ENCODE measurements at places on chromosomes 7 and 10.

DNA sequence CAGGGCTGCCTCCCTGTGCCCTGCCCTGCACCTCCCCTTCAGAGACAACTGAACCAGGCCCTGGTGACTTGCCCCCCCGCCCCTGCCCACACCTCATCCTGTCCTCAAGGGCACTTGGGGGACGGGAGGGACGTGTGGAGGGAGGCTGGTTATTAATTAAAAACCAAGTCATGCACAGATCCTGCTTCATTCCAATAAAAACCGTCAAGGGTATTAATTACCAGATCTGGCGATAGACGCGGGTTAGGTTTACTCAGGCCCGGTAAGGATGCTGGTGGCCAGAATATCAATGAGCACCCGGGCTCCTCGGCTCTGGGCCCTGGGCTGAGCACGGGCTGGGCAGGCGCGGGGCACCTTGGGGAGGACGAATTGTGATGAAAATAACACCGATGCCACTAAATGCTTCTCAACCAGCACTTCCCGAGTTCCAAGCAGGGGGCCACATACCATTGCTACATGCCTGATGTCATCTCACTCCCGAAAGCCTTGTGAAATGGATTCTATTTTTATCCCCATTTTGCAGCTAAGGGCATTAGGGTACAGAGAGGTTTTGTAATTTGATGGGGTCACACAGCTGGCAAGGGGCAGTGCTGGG lies 24.5 kb upstream of the GTF2IRD1 start:
- H3K27ac ChIP-seq = no peak overlapping the region
- DNase-seq = peak; percentile 75
- H3K4me1 ChIP-seq = peaks cover 8% of the 10 kb centered on the region
- no peaks in the 10 kb centered on the region for H3K27me3 ChIP-seq

DNA sequence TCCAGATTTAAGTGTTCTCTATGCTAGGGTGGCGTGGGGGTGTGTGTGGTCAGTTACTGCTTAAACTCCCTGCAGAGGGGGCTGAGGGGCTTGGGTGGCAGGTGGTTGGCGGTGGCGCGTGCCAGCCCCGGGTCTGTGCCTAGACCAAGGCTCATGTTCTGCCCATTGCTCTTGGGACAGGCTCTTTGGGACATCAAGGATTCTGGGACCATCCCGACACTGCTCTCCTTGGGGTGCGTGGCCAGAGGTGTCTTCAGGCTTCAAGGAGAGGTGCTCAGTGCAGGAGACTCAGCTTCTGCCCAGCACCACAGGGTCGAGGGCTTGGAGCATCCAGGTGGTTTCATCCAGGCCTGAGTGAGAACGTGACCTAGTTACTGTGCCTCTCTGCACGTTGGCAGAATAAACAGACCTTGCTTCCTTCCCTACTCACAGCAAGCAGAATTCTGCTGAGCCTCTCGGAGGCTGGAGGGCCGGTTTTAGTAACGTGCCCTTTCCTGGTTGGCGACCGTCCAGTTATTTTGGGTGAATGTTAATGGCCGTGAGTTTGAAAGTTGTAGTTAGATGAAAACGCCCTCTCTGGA lies 39.9 kb downstream of the CAMK1D start:
- no peaks in the 10 kb centered on the region for H3K4me1 ChIP-seq
- H3K27me3 ChIP-seq = 0 out of 2 replicates have a peak, but pooled peaks cover 4% of the 10 kb centered on the region
- H3K4me3 ChIP-seq = no peak overlapping the region
- no peak for DNase-seq

DNA sequence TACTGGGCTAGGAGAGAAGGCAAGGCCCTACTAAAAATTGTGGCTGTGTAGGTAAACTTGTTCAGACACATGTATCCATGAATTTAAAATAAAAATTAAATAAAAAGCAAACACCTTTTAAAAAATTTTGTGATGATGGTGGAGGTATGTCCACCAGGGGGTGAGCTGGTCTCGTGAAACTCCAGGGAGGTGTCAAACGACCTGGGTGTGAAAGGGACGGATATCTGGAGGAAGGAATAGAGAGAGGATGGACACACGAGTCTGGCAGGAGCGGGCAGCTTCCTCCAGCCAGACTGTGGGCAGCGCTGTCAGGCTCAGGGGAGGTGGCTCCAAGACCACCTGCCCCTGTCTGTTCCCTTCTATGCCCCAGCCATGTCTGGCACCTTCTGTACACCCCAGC lies 34.8 kb upstream of the DMBT1 start:
- H3K36me3 ChIP-seq = no peaks in the 10 kb centered on the region
- H3K27ac ChIP-seq = no peak overlapping the region
- 0 out of 2 replicates have a peak, but pooled peaks cover 2% of the 10 kb centered on the region for H3K4me1 ChIP-seq
- no peak for DNase-seq
- H3K4me3 ChIP-seq = no peak overlapping the region
- peaks cover 11% of the 10 kb centered on the region for H3K27me3 ChIP-seq

- no peaks in the 10 kb centered on the region for H3K36me3 ChIP-seq
- H3K27ac ChIP-seq = no peak overlapping the region
- DNase-seq = no peak
- no peak overlapping the region for H3K4me3 ChIP-seq
- no peaks in the 10 kb centered on the region for H3K27me3 ChIP-seq
Measured at GRCh38 chr7:78683566-78683965, 769.9 kb downstream of the MAGI2 start.

DNA sequence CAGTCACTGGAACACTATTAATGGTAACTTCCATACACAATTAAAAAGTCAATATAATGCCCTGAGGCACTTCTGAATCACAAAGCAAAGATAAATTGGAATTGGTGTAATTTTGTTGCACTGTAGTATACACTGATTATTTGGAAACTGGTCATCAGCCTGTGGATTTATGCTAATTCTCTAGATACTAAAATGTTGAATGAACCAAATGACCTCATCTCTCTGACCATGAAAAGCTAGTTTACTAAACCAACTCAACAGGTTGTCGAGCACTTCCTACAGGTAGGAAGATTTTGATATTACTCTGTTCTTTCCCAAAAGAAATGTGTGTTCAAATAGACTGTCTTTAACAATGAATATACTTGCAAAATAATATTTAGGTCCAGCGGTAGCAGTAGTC lies 5.3 kb downstream of the NRP1 start:
- no peak overlapping the region for H3K4me3 ChIP-seq
- peaks cover 4% of the 10 kb centered on the region for H3K36me3 ChIP-seq
- peaks cover 9% of the 10 kb centered on the region for H3K4me1 ChIP-seq
- no peaks in the 10 kb centered on the region for H3K27me3 ChIP-seq

DNA sequence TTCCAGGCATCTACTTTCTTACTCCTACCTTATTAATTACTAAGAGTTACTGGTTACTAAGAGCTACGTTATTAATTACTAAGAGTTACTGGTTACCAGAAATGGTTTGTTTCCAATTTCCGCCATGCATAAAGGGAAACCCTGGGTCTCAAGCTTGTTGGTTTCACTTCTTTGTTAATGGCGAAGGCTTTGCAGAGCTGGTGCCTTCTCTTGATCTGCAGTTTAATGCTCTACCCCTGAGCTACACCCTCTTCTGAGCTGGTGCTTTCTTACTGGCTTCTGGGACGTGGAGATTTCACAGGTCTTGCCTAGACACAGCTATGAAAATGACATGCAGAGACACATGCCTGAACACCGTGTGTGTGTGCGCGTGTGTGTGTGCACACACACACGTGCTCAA lies 560 bp downstream of the CPA4 start:
- H3K36me3 ChIP-seq = no peaks in the 10 kb centered on the region
- H3K27me3 ChIP-seq = no peaks in the 10 kb centered on the region
- DNase-seq = no peak
- peak overlapping the region; percentile 53 for H3K27ac ChIP-seq
- no peak overlapping the region for H3K4me3 ChIP-seq
- peaks cover 14% of the 10 kb centered on the region for H3K4me1 ChIP-seq

DNA sequence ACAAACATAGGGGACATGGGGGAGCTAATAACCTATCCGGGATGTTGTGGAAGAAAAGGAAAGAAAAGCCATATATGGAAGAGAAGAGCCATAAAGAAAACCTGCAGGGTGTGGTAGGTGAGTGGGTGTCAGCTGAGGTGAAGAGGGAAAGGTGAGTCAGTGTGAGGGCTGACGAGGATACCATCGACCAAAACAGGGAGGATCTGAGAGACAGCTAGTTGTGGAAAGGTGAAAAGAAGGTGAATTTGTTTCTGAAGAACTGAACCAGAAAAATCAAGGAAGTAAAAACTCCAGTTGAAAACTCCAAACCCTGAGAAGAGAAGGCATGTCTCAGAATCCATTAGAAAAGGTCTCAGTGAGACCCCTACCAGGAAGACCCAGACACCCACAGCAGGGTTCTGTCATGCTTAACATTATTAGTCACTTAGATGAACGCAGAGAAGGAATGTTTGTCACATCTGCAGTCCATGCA lies 4.1 kb downstream of the BLNK start:
- H3K36me3 ChIP-seq = no peaks in the 10 kb centered on the region
- H3K4me3 ChIP-seq = no peak overlapping the region
- DNase-seq = no peak
- H3K4me1 ChIP-seq = no peaks in the 10 kb centered on the region
- H3K27me3 ChIP-seq = no peaks in the 10 kb centered on the region

DNA sequence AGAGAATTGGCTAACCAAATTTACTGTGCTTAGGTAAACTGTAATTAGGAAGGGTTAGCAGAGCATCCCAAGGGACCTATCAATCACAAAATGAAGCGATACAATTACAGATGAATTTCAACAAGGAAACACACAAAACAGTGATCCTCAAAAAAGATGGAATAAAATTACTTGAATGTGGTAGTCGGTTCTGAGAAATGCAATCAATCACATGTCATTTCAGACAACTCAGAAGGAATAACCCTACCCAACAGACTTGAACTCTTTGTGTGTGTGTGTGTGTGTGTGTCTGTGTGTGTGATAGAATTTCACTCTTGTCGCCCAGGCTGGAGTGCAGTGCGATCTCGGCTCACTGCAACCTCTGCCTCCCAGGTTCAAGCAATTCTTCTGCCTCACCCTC lies 43.5 kb downstream of the ST8SIA6 start:
- no peak for DNase-seq
- H3K36me3 ChIP-seq = no peaks in the 10 kb centered on the region
- H3K27ac ChIP-seq = no peak overlapping the region
- no peak overlapping the region for H3K4me3 ChIP-seq
- H3K4me1 ChIP-seq = no peaks in the 10 kb centered on the region

- DNase-seq = no peak
- no peak overlapping the region for H3K27ac ChIP-seq
- no peaks in the 10 kb centered on the region for H3K4me1 ChIP-seq
- no peak overlapping the region for H3K4me3 ChIP-seq
Measured at GRCh38 chr10:12319076-12319475, 30.3 kb upstream of the CAMK1D start.

DNA sequence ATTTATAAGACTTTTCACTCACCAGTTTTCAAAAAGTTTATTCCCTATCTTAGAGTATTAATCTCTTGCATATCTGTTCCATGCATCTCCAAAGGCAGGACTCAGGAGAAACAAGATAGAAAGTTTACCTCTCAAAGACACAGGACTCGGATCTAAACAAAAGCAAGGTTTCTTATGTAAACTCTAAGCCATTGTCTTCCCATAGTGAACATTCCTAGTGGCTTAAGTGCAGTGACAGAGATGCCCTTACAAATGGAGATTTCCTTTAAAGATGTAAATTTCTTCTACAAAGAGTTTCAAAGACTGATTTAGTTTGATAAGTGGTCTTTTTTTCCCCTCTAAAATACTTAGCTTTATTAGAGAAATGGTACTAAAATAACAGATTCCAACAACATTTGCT lies 209.8 kb downstream of the ACTR3B start:
- H3K4me3 ChIP-seq = no peak overlapping the region
- DNase-seq = no peak
- no peaks in the 10 kb centered on the region for H3K4me1 ChIP-seq

DNA sequence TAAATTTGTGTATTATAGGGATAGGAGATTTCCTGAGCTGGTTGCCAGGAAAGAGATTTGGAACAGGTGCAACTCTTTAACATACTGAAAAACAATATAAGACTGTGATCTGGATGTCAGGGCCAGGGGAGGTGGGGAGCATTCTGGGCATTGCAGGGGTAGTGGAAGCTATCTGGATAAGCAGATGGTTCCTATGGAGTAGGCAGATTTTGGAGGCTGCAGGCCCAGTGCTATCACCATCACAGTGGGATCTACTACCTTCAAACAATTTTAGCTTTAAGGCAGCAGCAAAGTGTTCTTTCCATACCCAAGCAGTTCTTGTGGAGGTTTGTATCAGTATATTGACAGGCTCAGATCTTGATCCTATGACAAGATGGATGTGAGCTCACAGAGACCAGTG lies 71.1 kb downstream of the ADAM22 start:
- no peak overlapping the region for H3K4me3 ChIP-seq
- H3K27me3 ChIP-seq = no peaks in the 10 kb centered on the region
- no peaks in the 10 kb centered on the region for H3K4me1 ChIP-seq
- H3K36me3 ChIP-seq = no peaks in the 10 kb centered on the region
- H3K27ac ChIP-seq = no peak overlapping the region

GRCh38 chr10:87862679-87863052 lies 667 bp downstream of the KLLN start:
- H3K27ac ChIP-seq = peak overlapping the region; percentile 62
- no peaks in the 10 kb centered on the region for H3K27me3 ChIP-seq
- peak; percentile 57 for DNase-seq
- no peaks in the 10 kb centered on the region for H3K4me1 ChIP-seq
- no peaks in the 10 kb centered on the region for H3K36me3 ChIP-seq
- H3K4me3 ChIP-seq = peak overlapping the region; percentile 73

GRCh38 chr7:18936265-18936664 lies 181.2 kb downstream of the TWIST1 start:
- H3K4me1 ChIP-seq = no peaks in the 10 kb centered on the region
- DNase-seq = peak; percentile 15
- no peak overlapping the region for H3K27ac ChIP-seq
- no peaks in the 10 kb centered on the region for H3K27me3 ChIP-seq

DNA sequence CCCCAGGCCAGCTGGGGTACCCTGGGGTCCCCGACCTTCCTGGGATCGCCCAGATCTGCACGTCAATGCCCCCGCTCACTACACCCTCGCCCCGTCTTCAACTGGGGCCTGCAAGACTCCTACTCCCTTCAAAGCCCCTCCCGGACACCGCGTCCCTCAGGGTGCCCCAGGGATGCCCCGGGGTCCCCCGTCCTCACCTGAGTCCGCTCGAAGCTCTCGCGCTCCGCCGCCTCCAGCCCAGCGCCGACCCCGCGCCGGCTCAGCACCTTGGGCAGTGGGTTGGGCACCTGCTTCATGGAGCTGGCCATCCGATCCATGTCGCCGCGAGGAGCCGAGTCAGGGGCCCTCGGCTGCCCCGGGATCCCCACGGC lies at the start of gene HIP1:
Gene HIP1 (minus strand): TSS at position 338 of the 371 bp plus-strand sequence. CDS start 21 bp downstream, at position 317.
- H3K36me3 ChIP-seq = no peaks in the 10 kb centered on the region
- H3K4me1 ChIP-seq = peaks cover 13% of the 10 kb centered on the region
- peaks cover 2% of the 10 kb centered on the region for H3K27me3 ChIP-seq
